ENCODE measurements at places on chromosomes 2 and 18. TPM values are rescaled to one million over a fixed set of nuclear protein-coding genes. Genes with fewer than 3 reads are reported as not detected.

DNA sequence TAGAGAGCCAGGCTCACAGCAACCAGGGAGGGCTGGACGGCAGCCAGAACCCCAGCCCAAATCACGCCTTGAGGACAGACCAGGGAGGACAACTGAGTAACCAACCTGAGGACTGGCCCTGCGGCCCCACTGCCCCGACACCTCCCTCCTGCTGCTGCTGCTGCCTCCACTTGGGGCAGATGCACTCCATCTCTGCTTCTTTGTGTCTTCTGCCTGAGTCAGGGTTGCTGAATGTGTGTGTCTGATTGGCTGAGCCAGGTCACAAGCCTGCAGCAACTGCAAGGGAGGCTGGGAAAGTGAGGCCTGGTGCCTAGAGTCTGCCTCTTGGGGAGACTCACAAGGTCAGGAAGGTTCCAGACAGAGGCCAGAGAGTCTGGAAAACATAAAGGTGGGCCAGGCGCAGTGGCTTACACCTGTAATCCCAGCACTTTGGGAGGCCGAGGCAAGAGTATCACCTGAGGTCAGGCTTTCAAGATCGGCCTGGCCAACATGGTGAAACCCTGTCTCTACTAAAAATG, 83.4 kb downstream of the ZFP36L2 start:
- peak overlapping the region; percentile 75 for H3K4me3 ChIP-seq
- DNase-seq = no peak
- peak overlapping the region; percentile 83 for H3K27ac ChIP-seq
- no peaks in the 10 kb centered on the region for H3K27me3 ChIP-seq
- no peaks in the 10 kb centered on the region for H3K36me3 ChIP-seq

GRCh38 chr2:212669761-212670160, 131.2 kb upstream of the ERBB4 start:
- H3K36me3 ChIP-seq = no peaks in the 10 kb centered on the region
- H3K27ac ChIP-seq = no peak overlapping the region
- no peaks in the 10 kb centered on the region for H3K4me1 ChIP-seq
- H3K27me3 ChIP-seq = no peaks in the 10 kb centered on the region

GRCh38 chr2:55233658-55233940, 1.1 kb downstream of the RPS27A start:
- H3K4me1 ChIP-seq = peaks cover 34% of the 10 kb centered on the region
- H3K4me3 ChIP-seq = peak overlapping the region; percentile 99
- peak overlapping the region; percentile 100 for H3K27ac ChIP-seq
- no peak for DNase-seq
- H3K36me3 ChIP-seq = peaks cover 3% of the 10 kb centered on the region

GRCh38 chr2:101063352-101064124, 61.4 kb downstream of the RPL31 start:
- no peak overlapping the region for H3K4me3 ChIP-seq
- peaks cover 9% of the 10 kb centered on the region for H3K27me3 ChIP-seq
- H3K4me1 ChIP-seq = peaks cover 4% of the 10 kb centered on the region

- no peak overlapping the region for H3K27ac ChIP-seq
- H3K27me3 ChIP-seq = no peaks in the 10 kb centered on the region
- no peaks in the 10 kb centered on the region for H3K36me3 ChIP-seq
- no peak overlapping the region for H3K4me3 ChIP-seq
Observed at GRCh38 chr2:189047171-189047888, 73.2 kb downstream of the COL3A1 start.

Gene ERICH2
- total RNA-seq = not detected

Gene HES6
- total RNA-seq = 0.47 TPM

Gene TWIST2
- total RNA-seq = not detected
